ENCODE measurements at places on chromosomes 5 and 9.

DNA sequence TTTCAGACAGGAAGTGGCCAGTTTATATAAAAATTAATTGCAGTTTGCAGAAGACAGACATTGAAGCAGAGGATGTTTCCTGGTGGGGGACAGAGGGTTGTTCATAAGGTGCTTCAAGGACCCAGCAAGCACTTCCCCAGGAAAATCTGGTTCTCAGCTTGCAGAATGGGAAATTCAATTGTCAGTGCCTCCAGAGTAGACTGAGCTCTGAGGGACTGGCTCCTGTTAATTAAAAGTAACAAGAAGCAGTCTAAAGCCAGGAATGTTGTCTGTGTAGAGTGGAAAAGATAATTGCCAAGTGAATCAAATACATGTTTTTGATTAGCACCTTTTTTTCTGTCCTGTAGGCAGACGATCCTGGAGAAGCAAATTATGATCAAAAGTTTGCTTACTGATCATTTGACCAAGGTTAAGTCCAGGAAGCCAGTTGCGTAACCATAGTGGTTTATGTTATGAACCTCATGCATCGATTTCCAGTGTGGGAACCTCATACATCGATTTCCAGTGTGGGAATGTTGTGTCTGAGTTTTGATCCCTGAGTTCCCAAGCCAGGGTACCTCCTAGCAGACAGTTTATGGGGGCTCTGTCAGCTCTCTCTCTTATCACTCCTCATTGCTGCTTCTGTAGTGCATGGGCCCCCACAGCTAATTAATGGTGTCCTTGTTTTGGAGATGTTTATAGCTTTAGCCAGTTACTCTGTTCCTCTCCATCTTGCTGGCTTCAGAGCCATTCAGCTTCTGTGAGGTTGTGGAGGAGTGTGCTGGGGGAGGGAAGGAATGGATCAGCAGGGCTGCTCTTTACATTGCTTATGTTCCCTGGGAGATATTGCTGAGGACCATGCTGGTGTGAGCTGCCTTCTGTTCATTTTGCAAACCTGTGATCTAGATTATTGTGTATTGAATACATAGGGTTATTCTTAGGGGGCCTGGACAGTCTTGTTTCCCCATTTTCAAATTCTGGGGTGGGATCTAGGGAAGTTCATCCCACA is 17.1 kb downstream of the MSANTD3 start:
- DNase-seq: peak; percentile 25

DNA sequence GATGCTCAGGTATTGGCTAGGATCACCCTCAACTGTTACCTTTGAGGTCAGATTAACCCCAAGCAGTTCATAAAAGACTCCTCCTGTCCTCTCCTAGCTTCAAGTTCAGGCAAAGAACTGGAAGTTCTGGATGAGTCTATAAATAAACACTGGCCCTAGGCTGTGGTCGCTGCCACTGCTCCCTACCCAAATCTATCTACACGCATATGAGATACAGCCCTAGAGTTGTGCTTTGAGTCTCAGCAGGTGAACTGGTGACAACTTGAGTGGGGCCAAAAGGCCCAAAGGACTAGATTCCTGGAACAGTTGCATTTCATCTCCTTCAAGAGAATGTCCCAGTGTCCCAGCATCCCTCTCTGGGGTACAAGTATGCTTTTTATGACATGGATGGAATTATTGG is 62.6 kb downstream of the SAXO1 start:
- no peak for DNase-seq

- no peak for DNase-seq
Measured at GRCh38 chr9:89659891-89660685, 55.3 kb downstream of the GADD45G start.

DNA sequence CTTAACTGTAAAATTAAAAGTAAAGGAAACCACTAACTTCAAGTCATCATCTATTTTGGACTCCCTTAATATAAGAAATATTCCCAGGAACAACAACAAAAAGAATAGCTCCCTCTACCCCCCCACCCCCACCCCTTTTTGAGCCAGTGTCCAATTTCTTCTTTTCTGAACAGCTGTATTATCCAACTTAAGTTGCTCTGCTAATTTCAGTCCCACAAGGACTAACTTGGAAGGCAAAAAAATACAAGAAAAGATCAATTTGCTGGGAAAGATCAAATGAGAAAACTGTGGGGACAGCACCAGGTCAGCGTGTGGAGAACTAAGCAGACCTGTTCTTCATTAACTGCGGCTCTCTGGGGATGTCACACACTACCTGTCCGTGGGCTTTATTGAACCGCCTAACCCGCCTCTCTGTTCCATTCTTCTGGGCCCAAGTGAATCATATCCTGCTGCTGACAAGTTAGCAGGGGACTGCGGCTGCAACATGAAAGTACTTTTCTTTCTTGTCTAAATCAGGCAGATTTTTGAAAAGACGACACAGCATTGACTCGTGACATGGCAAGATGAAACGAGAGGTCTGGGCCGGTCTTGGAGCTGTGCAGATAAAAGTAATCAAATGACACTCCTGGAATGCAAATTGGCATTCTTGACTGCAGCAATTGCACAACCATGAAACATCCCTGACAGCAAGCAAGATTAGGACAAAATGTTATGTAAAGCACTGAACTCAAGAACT is 2.7 kb downstream of the BNC2 start:
- DNase-seq: no peak

GRCh38 chr5:78569441-78569840 is 79.1 kb downstream of the LHFPL2 start:
- DNase-seq: no peak

Data from HuH-7.5 (cell line).